ENCODE measurements at places on chromosomes 4 and X. TPM values are rescaled to one million over a fixed set of nuclear protein-coding genes. Genes with fewer than 3 reads are reported as not detected.

The CENPVL2 gene
- not detected for total RNA-seq

The MAGEA1 gene
- not detected for total RNA-seq

The SH3RF1 gene
- total RNA-seq: 55.0 TPM

The ZCCHC18 gene
- total RNA-seq: 8.3 TPM

The CFAP99 gene
- 1.2 TPM for total RNA-seq

The SMIM31 gene
- 16.5 TPM for total RNA-seq

The IDUA gene
- 56.0 TPM for total RNA-seq

The ADH1A gene
- not detected for total RNA-seq

The CA5B gene
- total RNA-seq: 21.7 TPM

The REELD1 gene
- not detected for total RNA-seq

The BDH2 gene
- 127 TPM for total RNA-seq

The GJB1 gene
- 76.9 TPM for total RNA-seq

The DCAF4L1 gene
- 0.53 TPM for total RNA-seq

The ERCC6L gene
- total RNA-seq: 0.54 TPM

The SEC24D gene
- total RNA-seq: 52.8 TPM

The GAGE2A gene
- total RNA-seq: not detected

The DCAF12L1 gene
- not detected for total RNA-seq

The TLR6 gene
- total RNA-seq: 3.1 TPM

The SLC26A1 gene
- total RNA-seq: 17.4 TPM

The GRIA3 gene
- not detected for total RNA-seq

The EVC2 gene
- 4.7 TPM for total RNA-seq

The ADH4 gene
- total RNA-seq: not detected

The TMEM255A gene
- total RNA-seq: 1.5 TPM

The RAI2 gene
- 5.4 TPM for total RNA-seq

The MUC7 gene
- not detected for total RNA-seq

The PAK3 gene
- 0.19 TPM for total RNA-seq

The AFAP1 gene
- 40.3 TPM for total RNA-seq

The MOSPD2 gene
- 24.0 TPM for total RNA-seq

The CLCN3 gene
- total RNA-seq: 45.3 TPM

The DCX gene
- total RNA-seq: not detected

The STAG2 gene
- total RNA-seq: 83.3 TPM

Data from Peyer's patch (tissue), 4 donors.